NCI-H2107 (cell line): ENCODE measurements at places on chromosomes 4 and X.

DNA sequence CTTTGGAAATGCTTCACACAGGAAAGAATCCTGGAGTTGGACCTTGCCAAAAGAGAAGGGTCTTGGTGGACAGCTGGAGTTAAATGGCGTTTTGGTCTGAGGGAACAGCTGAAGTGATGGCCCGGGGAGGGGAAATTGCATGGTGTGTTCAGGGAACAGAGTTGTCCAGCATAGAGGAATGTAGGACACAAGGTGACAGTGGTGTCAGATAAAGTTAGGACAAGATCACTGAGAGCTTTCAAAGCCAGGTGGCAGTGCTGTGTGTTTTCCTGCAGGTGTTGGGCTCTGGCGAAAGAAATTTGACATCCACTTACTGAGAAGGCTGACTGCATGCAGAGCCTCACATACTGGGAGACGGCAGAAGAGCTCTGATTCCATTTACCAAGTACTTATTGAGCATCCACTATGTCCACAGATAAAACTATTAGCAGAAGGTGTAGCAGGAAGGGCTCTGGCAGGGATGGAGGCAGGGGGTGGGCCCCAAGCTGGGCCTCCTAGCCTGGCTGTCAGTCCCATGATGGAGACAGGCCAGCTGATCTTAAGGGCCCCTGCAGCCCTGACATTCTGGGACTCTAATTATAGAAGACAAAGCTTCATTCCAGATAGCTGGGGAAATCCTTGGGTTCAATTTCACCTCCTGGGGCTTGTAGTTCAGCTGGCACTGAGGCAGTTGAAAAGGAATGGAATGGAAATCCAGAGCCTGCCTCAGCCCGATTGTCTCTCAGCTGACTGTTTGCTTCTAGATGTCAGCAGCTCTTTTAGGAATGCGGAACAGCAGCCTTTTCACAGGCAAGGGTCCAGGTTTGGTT, 150.2 kb upstream of the MAMLD1 start:
- DNase-seq: no peak

GRCh38 chr4:87838890-87839591, 6.3 kb downstream of the MEPE start:
- DNase-seq: no peak

DNA sequence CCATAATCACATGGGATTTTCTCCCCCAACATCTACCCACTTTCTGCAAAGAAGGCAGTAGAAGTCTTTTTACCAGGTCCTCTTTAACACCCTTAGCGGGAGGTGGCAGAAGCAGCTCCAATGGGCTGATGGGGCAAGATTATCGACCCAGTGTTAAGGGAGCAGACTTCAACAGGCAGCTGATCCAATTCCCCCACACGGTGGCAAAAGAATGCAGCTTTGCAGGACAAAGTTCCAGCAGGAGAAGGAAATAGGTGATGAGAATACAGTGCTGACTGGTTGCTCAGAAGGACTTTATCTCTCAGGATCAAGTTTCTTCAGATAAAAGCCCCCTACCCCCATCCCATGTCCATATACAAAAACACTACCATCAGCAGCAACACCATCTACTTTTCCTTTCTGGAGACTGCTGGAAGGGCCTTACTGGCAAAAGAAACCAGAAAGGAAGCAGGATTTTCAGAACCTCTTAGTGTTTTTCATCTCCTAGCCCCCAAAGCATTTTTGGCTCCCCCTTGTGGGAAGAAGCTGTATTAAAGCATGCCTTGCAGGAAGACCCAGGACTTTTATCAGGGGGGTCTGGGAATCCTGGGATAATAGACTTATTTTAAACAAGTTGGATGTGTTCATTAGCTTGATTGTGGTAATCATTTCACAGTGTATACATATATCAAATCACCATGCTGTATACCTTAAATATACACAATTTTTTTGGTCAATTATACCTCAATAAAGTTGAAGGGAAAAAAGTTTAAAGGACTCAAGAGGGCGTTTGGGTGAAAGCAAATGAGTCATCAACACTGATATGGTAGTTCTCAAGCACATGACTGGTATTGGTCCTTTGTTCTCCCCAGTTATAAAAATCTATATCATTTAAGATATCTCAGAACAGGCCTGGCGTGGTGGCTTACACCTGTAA, 146.4 kb downstream of the GPC3 start:
- DNase-seq: no peak

DNA sequence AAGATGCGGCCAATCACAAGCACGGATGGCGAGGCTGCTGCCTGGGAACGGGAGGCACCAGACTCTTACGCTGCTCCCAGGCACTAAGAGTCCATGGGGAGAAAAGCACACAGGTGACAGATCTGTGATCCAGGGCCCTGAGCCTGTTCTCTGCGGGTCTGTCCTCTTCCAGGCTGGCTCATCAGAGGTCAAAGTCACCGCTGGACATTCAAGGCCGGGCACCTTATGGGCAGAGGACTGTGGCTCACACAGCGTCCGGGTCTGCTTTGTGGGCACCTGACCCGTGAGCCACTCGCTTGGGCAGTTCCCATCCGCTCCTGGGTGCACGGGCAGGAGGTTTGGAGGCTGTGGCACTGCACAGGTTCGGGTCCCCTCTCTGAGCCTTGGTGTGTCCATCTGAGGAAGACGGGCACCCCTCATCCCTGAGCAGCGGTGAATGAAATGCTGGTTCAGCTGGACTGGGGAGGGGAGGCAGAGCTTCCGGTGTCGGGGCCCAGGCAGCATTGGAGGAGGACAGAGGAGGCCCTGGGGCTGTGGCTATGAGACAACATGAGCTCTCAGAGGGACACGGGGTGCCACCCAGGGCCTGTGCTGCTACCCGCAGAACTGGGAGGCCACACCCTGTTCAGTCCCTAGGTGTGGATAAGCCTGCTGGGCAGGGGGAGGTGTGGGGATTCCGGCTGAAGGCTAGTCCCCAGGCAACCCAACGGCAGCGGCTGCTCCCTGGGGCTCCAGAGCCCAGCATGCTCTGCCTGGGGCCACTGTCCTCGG, 61.2 kb upstream of the AFAP1 start:
- no peak for DNase-seq

DNA sequence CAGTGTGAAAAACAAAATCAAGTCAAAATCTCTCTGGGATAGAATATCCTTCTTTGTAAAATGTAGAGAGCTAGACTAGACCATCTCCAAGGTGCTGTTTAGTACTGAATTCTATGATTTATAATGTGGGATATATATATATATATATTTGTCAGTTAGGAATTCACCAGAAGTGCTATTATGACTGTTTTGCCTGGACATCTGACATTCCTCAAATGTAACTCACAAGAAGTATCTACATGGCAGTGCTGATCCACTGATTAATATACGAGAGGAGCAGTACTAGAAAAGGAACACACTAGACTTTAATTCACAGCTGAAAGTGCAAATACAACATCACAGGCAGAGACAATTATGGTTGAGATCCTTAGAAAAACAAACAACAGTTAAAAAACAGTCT, 208.9 kb downstream of the GBA3 start:
- no peak for DNase-seq
